Forelimb muscle (tissue), 1 donor: ENCODE measurements at places on chromosomes 11 and 22. TPM values are rescaled to one million over a fixed set of nuclear protein-coding genes. Genes with fewer than 3 reads are reported as not detected.

PACSIN3 gene
- 250 TPM for polyA plus RNA-seq

DNA sequence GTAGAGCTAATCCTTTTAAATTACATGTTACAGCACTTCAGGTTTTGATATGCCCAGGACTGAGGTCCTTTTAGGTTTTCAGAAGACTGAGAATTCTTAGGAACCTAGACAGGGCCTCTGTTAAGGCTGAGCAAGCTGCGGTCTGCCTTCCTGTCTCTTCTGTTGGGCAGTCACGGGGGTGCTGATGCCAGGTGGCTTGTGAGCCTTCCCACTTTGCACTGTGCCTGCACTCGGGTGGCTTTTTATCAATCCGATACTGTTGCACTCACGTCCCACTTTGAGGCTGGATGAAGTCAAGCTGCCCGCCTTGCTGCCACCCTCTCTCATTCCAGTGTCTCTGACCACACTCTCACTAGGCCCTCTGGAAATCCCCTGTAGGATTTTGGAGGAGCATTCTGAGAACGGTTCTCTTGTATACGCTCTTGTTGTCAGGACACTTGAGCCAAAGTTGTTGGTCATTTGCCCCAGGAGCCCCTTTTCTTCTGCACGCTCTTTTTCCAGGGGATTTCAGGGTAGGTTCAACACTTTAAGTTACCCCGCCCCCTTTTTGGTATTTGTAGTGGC lies 141.8 kb downstream of the TEAD1 start:
- DNase-seq = no peak

PANX2 gene
- 0.18 TPM for polyA plus RNA-seq

DNA sequence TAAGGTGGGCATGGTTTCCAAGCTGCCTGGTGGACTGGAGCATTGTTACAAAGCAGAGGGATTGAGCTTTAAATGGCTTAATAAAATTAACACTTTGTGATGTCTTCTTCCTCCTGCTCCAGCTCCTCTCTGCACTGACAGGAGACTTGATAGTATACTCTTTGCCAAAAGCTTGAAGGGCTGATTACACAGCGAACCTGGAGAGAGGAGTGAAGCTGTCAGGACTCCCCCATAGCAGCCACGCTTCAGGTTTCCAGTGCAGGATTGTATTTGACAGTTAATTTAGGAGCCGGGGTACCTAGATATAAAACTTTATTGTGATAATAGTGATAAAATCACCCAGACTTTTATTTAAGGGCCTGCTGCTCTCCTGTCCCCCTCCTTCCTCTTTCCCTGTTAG lies 50.0 kb downstream of the TRIM44 start:
- DNase-seq = no peak
